ENCODE measurements at places on chromosomes 1 and 21.

DNA sequence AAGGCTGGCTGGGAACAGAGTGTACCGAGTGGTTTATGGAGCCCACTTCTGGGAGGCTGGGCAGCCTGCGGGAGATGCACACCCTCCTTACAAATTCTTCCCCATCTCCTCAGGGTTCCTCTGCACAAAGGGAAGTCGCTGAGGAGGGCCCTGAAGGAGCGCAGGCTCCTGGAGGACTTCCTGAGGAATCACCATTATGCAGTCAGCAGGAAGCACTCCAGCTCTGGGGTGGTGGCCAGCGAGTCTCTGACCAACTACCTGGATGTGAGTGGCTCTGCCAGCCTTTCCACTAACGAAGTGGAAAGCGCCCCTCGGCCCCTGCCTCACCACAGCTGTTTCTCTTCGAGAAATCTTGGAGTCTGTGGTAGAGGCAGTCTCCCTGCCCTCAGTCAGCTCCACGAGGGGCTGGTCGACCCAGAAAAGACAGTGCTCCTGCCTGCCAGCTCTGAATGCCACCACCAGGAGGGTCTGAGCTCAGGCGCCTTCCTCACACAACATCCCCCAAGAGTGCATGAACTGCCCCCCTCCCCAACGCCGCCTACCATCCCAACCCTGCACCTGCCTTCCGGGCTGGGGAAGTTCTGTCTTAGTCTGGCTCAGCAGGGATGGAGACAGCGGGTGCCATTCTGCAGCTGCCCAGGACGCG, 31.8 kb downstream of the PROK1 start:
- DNase-seq = no peak

- no peak for DNase-seq
Observed at GRCh38 chr1:19974822-19975416, 4.5 kb downstream of the PLA2G2A start.

GRCh38 chr1:51543858-51544257, 24.8 kb upstream of the EPS15 start:
- DNase-seq = no peak

DNA sequence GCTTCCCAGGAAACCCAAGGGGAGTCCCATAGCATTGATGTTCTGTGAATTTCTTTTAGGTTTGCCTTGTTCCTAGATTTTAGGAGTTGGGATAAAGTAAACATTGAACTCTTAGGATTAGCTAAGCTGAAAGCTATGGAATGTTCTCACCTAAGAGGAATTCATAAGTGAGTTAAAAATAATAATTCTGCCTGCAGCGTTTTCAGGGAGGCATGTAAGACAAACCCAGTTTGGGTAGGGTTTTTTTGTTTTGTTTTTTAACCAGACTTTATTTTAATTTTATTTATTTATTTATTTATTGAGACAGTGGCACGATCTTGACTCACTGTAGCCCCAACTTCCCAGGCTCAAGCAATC, 28.9 kb upstream of the CD101 start:
- DNase-seq = no peak

GRCh38 chr1:15246960-15247614, at the start of gene FHAD1:
FHAD1 (plus strand) TSS chr1:15247223; CDS start chr1:15251785, 4,562 bp downstream.
- no peak for DNase-seq

DNA sequence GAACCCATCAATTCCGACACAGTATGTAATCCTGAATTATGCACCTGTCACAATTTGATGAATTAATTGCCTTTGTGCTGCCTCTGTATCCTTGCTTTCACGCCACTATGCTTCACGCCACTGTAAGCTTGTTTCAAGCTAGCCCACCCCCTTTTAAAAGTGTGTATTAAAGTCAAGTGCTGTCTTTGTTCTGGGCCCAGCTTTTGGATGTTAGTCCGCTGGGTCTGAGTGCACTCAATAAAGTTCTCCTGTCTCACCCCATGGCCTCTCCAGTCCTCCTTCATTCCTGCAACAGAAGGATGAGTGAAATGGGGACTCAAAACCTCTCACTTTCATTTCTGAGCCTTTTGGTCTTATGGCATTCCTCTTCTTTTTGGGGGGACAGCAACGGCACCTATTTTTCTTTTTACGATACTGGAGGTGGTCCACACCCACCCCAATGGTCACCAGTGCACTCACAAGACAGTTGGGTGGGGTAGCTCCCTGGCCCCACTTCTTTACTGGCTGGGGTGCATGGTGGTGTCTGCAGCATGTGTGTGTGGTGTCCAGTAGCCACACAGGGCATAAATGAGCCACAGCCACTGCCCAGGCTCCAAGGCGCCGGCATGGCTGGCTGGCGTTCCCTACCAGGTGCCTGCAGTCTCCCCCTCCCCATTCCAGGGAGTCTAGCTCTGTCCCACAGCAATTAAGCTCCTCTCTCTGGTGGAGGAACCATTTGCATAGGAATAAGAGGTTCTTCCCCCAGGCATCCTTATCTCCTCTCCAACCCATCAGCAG, 1.8 kb downstream of the THEM4 start:
- DNase-seq = no peak

- no peak for DNase-seq
Observed at GRCh38 chr1:70945251-70945650, 102.4 kb downstream of the PTGER3 start.

- DNase-seq = no peak
Observed at GRCh38 chr1:165456861-165457260, 11.9 kb upstream of the RXRG start.

DNA sequence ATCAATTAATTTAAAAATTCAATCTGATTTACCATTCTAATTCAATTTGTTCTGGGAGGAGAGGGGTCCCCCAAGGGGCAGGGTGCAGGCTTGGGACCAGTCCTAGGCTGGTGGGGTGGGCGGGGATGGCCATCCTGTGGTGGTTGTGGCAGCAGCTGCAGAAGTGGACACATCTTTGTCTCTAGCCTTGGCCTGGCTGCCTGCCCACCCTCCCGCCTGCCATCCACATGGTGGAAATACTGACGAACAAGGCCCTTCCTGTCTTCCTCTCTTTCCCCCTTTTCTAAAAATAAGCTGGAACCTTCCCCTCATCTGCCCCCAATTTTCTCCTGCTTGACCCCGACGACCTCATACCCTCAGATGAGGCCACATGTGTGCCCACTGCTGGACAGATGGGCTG, 130.9 kb downstream of the FOXD2 start:
- DNase-seq = no peak

DNA sequence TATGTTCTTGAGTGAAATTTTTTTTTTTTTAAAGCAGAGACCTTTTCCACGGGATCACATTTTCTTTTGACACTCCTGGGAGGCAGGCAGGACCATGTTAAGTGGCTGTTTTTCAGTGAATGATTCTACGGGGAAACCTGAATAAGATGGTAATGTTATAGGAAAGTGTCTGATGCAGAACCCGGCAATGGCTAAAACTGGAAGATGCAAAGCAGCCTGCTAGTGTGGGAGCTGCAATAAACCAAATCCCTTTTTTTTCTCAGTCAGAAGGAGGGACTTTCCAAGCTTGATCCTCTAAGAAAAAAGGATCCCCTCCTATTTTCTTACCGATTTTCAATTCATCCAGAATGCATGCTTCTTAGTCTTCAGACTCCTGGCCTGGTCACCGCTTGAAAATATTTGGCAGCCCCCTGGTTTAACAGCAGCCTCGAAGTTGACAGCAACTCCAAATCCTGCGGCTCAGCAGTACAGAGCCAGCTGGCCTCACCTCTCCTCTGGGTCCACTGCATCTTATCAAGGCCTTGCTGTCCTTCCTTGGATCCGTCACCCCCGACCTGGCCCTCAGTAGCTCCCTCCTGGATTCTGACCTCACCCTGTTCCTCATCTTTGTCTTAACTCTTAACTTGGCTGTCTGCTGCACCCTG, 5.6 kb downstream of the MX2 start:
- DNase-seq = no peak

DNA sequence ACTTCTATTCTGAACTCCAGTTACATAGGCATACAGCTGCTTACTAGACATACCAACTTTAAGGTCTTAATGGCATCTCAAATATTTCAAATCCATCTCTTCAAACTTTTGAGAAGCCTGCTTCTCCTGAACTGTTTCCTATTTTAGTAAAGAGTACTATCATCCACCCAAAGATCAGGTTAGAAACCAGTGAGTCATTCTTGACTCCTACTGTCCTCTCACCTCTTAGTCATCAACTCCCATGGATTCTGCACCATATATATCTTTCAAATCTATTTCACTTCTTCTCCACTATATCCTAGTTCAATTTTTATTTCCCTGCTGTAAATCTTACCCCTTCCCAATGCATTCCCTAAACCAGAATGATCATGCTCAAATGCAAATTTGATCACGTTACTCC, 18.1 kb upstream of the BEND5 start:
- DNase-seq = no peak

DNA sequence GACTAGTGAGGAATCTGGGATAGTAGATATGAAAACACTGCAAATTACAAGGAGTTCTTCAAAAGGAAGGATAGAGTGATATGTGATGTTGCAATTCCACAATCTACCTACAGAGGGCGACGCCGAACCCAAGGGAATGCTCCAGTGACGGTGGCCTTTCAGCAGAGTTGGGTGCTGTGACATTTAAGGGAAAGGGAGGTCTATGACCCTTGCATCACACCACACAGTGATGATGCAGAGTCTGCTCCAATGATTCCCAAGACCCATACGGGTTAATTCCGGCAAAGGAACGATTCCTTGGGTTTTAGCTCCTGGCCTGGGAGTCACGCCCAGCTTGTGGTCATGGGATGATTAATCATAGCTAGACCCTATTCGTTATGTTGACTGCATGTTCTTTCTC, 123.0 kb upstream of the IGSF21 start:
- DNase-seq = no peak

DNA sequence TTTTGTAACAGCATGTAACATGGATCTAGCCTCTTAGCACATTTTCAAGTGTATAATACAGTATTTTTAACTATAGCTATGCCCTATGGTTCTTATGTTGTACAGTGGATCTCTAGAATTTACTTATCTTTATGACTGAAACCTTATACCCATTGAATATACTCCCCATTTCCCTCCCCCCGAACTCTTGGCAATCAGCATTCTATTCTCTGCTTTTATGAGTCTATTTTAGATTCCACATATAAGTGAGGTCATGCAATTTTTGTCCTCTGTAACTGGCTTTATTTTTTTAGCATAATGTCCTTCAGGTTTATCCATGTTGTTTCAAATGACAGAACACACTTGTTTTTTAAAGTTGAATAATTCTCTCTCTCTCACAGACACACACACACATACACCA, 3.1 kb upstream of the GBP6 start:
- no peak for DNase-seq

- no peak for DNase-seq
Observed at GRCh38 chr1:4787551-4787950, 133.1 kb downstream of the AJAP1 start.

- no peak for DNase-seq
Observed at GRCh38 chr1:2230781-2231531, 2.8 kb downstream of the SKI start.

- no peak for DNase-seq
Observed at GRCh38 chr1:61519631-61520030, 205.3 kb downstream of the TM2D1 start.

- DNase-seq = no peak
Observed at GRCh38 chr1:207702317-207702716, 49.5 kb upstream of the CD46 start.

GRCh38 chr21:17539323-17539722, 26.5 kb downstream of the CXADR start:
- DNase-seq = no peak

- no peak for DNase-seq
Observed at GRCh38 chr1:215986401-215986800, 419.3 kb downstream of the KCTD3 start.

DNA sequence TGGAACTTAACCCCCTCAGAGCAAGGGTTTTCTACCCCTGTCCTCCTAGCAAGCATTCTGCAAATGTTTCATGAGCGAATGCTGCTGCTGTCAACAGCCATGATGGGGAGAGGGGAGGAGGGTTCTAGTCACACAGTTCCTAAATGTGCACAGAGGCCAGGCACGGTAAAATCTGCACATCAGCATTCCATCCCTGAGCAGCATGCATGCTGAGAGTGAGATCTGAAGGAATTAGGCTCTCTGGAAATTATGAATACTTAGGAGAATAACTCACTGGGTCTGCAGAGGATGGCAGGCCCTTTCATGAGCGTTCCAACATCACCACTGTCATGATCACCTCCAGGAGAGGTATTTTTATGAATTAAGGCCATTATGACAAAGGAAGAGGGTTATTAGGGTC, 2.1 kb downstream of the VTCN1 start:
- no peak for DNase-seq

DNA sequence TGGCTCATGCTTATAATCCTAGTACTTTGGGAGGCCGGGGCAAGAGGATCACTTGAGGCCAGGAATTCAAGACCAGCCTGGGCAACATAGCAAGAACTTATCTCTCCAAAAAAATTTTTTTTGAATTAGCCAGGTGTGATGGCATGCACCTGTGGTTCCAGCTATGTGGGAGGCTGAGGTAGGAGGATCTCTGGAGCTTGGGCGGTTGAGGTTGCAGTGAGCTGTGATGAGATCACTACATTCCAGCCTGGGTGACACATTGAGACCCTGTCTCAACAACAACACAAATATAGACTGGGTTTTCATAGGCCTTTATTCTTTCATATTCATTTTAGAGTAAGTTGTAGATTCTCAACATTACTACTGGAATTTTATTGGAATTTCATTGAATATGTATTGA, 12.8 kb downstream of the MED18 start:
- DNase-seq = no peak

- DNase-seq = no peak
Observed at GRCh38 chr1:208132287-208132882, 111.8 kb downstream of the PLXNA2 start.

GRCh38 chr1:27557596-27558340, 46.2 kb downstream of the AHDC1 start:
- DNase-seq = no peak

DNA sequence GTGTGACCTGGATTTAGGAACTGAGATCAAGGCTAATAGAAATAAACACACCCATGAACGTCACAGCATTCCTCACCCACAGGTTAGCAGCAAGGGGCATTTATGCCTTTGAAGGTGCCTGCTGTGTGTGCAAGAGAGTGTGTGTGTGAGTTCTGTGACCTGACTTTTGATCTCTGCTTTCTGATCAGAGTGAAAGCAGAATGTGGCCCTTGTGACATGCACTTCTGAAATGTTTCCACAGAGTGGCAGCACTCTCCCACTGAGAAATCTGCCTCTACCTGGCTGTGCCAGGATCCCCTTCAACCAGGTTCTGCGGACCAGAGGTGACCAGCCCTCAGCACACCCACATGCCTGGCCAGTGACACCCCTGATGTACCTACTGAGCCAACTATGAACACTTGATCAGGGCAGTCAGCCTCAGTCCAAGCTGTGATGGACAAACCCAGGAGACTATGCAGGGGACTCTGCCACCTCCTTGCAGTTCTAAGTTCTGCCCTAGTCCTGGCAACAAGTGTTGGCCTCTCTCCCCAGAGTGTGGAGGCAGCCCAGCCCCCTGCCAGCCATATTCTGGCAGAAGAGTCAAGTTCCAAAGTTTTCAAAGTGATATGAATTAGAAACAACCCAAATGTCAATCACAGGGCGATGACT, 41.0 kb downstream of the RXRG start:
- no peak for DNase-seq
